Sigmoid colon (tissue), 7 donors: ENCODE measurements at places on chromosomes 2 and 18.

DNA sequence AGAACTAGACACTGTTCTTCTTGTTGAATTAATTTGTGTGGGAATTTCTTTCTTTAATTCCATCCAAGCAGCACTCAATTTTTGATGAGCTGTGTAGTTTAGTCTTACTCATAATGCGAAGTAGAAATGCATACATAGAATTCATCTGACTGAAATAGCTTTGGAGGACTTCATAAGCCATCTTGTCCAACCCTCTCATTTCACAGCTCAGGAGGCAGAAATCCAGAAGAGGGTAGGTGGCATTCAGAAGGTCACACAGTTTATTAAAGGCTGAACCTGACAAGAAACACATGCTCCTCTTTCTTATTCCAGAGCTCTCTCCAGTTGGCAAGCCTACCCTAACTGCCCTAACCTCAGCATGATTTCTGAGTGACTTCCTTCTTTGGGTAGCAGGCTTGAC lies 169.2 kb upstream of the NOSTRIN start:
- DNase-seq = no peak

DNA sequence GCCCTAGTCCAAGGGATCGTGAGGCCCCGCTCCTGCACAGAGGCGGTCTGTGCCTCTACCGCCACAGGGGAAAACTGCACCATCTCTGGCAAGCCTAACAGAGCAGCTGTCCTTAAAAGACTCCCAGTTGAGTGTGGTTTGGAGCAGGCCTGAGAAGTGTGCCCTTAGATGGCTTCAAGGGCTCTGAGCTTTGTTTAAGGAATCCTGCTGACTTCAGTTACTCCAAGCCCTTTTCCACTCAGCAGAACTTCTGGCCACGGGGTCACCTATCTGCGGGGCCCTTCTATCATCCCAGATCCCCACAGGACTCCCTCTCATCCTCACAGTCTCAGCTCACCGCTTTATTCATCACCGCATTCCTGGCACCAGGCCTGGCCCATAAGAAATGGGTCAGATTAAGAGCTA lies 131.5 kb downstream of the CCDC74A start:
- no peak for DNase-seq

DNA sequence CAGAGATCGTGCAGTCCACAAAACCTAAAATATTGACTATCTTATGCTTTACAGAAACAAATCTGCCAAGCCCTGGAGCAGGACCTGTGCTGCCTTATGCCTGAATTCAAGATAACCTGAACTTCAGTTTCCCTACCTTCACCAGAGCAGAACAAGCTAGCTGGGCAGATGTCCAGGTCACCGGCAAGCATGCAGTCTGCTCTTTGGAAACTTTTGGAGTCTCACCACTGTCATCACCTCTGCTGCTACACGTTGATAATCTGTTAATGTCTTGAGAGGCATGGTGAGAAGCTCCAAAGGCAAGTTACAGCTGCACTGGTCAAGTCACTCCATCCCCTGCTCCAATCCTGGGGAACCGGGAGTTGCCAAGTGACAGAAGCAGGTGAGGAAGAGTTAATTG lies 354.2 kb downstream of the RBM43 start:
- no peak for DNase-seq

GRCh38 chr18:23127090-23127489 lies 8.2 kb upstream of the CABLES1 start:
- DNase-seq = no peak

DNA sequence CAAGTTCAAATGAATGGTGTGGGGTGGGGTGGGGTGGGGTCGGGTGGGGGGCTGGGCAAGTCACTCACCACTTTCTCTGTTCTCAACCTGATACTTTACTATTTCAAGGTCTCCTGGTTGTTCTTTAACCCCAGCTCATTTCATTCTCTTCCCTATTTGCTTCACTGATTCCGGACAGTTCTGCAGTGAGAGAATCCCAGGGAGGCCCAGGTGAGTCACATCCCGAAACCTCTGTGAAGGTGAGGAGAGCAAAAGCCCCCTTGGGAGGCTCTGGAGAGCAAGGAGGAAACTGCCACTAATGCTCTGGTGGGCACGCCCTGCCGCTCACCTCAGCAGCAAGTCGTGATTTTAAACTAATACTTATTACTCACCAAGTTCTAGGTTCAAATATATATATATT lies 8.9 kb downstream of the EDAR start:
- DNase-seq = no peak

DNA sequence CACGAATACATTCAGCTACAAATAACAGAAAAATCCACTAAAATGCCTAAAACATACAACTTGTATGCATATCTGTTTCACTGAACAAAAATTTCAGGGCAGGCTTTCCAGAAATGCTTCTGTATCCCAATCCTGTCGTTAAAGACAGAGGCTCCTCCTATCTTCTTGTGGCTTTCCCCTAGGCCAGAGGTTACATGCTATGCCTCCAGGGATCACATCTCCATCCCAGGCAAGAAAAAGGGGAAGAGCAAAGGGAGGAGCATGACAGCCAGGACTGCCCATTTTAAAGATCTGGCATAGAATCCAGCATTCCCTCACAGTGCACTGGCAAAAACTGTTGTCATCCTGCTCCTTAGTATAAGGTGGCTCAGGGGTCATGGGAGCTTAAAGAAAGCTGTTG lies 268.7 kb upstream of the SETBP1 start:
- DNase-seq = no peak

GRCh38 chr2:126936219-126936723 lies 37.6 kb downstream of the TEX51 start:
- no peak for DNase-seq

DNA sequence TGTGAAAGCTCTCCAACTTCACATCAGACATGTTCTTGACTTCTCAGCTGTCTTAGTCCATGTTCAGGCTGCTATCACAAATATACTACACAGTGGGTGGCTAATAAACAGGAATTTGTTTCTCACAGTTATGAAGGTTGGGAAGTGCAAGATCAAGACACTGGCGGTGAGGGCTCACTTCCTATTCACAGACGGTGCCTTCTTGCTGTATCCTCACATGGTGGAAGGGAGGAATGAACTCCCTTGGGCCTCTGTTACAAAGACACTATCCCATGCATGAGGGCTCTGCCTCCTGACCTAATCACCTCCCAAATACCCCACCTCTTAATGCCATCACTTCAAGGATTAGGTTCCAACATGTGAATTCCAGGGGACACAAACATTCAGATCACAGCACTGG lies 9.7 kb downstream of the UXS1 start:
- DNase-seq = no peak

GRCh38 chr2:185108588-185108987 lies 510.3 kb downstream of the ZNF804A start:
- no peak for DNase-seq

DNA sequence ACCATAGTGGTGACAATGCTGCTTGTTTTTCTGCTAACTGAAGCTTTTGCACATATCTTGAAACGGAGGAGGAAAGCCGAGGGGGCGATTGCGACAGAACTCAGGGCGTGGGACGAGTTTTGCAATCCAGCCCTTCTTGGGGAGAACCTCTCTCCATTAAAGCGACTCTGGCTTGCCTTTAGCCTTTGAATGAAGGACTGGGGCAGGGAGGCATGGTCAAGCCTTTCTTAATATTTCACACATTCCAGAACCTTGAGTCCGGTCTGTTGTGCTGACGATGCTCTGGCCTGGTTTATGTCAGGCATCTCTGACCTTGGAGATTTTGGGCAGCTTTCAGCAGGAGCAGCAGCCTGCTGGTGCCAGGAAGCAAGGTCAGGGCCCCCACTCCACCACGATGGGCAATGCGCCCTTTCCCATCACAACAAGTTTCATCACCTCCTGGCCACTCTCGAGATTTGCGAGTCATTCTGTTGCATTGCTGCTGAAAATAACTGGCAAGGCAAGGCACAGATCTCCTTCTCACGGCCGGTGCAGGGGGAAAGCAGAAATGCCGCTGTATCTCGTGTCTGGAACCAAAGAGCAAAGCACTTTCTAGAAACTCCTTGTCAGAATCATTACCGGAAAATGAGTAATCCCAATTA lies 10.8 kb downstream of the EMILIN2 start:
- peak; percentile 92 for DNase-seq

GRCh38 chr2:168155680-168156079 lies 91.7 kb downstream of the STK39 start:
- no peak for DNase-seq

- DNase-seq = no peak
Measured at GRCh38 chr2:108968619-108969018, 20.4 kb downstream of the EDAR start.

GRCh38 chr18:21134895-21135294 lies 23.3 kb upstream of the ROCK1 start:
- DNase-seq = no peak

DNA sequence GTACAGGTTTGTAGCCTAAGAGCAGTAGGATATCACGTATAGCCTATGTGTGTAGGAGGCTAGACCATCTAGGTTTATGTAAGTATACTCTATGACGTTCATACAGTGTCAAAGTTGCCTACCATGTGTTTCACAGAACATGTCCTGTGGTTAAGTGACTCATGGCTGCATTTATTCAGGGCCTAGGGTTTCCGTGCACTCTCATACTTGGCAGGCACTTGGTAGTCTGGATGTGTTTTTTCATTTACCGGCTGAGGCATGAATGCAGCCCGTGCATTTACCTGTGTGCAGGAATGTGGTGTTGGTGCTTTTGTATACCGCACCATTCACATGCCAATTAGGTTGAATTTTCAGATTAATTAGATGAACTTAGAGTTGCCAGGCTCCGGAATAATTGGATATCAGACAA lies 43.4 kb downstream of the MYL12B start:
- DNase-seq = no peak

DNA sequence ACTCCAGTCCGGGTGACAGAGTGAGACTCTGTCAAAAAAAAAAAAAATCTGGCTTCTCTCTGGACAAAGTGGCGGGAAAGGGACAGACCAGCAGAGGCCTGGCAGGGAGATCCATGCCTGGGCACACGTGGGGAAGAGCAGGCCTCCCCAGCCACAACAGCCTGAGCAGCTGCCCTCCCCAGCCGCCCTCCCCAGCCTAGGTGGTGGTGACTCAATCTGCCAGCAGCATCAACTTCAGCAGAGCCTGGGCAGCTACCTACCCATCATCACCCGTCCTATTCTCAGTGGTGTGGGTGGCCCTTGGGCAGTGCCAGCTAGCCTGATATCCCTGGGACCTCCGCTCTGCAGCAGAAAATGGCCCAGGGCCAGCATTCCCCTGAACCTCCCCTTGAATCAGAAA lies 612.4 kb downstream of the FBXO15 start:
- no peak for DNase-seq

- DNase-seq = no peak
Measured at GRCh38 chr18:32335228-32335627, 135.5 kb downstream of the GAREM1 start.

DNA sequence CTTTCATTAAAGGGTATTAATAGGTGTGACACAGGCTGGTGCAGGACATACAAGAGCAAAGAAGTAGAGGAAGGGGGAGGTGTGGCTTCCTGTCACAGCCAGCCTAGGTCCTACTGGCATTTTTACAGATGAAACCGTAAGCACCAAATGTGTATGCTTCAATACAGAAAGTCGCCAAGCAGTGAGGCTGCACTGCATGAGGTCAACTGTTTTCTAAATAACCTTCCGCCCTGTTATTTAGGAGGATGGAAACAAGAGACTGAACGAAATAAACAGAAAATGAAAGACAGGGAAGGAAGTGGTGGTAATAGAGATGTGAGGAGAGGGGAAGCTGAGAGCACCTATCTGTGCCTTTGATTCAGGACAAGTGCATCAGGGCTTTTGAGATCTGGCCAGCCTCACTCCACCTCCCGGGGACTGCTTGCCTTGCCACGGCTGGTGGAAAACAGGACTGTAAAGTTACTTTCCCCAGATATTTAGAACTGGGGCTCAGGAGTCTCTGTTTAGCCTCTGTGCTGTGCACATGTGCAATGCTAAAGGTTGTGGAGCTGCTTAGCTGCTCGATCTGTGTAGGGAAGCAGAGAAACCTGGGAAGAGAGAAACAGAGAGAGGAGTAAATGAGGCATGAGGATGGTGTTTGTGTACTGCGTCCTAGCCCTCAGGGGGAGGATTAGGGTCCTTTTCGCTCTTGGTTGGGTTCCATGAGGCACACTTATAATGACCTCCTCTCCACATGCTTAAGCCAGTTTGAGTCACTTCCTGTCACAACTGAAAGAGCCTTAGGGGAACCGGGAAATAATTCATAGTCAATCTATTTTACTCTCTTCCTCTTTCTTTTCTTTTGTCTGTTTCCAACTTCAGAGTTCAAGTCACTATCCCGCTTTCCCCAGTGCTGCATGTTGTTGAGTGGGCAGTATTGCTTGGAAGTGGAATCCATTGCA lies 62.3 kb upstream of the BOD1L2 start:
- no peak for DNase-seq

DNA sequence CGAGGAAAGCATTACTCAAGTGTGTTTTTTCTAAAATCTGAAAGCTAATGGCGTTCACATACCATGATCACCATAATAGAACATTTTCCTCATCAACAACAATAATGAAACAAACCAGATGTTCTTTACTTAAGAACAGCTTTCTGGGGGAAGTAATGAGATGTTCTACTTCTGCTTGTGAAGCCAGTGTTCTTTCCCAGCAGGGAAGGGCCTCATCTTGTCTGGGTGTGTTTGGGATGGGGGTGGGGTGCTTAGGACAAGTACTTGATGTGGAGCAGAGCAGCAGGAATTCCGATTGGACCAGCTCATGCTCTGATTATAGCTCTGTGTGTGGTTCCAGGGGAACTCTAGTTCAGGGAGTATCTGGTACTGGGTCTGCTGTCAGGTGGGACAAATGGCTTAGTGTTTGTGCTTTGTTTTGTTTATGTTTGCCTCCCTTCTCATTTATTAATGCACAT lies 163.0 kb upstream of the NOSTRIN start:
- peak; percentile 96 for DNase-seq

- DNase-seq = no peak
Measured at GRCh38 chr2:232741294-232741693, 35.1 kb downstream of the KCNJ13 start.

DNA sequence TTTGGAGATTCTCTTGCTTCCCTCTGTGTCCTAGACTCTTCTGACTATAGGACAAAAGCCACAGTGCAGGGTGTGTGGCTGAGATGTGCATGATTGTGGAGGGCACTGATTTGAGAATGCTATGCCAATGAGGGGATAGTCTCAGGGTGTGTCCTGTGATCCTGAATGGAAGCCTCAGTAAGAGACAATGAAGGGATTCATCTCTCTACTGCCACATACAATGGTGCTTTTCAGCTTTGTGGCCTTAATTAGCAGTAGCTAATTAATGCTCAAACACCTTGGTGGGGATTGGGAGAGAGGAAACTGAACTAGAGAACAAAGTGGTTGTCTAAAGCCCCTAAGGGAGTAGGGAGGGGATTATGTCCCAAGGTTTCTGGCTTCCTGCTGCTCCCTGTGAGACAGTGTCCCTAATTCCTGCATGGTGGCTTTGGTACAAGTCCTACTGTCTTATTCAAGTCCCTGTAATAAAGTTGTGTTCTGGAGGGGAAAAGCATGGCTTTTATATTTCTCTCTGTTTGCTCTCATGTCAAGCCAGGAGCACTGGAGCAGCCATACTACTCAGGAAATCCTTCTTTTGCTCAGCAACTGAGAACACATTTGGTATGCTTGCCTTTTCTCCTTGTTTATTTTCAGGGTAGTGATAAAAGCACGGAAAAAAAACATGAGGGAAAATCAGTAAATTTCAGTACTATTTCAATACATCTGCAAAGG lies 415.2 kb upstream of the TCF4 start:
- no peak for DNase-seq
